ENCODE measurements at places on chromosomes 7 and 10.

DNA sequence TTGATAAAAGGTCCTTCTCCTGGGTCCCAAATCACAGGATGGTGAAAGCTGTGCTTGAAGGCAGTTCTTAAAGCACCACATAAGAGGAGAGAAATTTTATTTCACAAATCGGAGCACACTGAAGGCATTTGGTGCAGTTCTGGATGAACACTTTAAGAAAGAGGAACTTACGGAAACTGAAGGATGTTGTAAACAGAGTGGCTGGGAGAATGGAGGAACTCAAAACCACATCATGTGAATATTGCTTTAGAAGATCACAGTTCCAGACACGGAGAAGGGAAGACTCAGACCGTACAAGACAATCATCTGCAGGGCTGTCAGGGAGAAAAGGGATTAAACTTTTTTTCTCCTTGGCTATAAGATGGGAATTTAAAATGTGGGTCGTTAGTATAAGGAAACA lies 9.0 kb upstream of the GPR141 start:
- H3K4me3 ChIP-seq: no peak overlapping the region
- no peaks in the 10 kb centered on the region for H3K36me3 ChIP-seq
- peaks cover 6% of the 10 kb centered on the region for H3K4me1 ChIP-seq
- H3K27ac ChIP-seq: no peak overlapping the region
- no peak for DNase-seq
- H3K27me3 ChIP-seq: no peaks in the 10 kb centered on the region

DNA sequence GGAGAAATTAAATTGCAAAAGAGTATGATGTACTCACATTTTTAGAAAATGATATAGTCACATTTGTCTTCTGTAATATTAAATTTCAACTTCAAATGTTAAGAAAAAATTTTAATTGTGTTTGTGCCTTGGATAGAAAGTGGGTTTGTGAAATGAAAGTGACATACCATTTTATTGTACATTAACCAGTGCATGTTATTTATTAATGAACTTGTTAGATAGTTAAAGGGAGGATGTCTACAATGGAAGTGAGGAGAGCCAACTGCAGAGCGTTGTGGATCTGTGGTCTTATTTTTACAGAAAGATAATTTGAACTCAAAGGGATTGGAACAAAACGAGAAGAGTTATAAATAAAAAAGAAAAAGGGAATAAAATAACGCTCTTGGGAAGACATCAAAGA lies 291.7 kb downstream of the ARL4A start:
- H3K4me3 ChIP-seq: no peak overlapping the region
- no peaks in the 10 kb centered on the region for H3K27me3 ChIP-seq
- H3K4me1 ChIP-seq: no peaks in the 10 kb centered on the region

GRCh38 chr10:11080564-11080984 lies 62.9 kb downstream of the CELF2 start:
- no peaks in the 10 kb centered on the region for H3K27me3 ChIP-seq
- no peaks in the 10 kb centered on the region for H3K4me1 ChIP-seq
- no peak for DNase-seq

DNA sequence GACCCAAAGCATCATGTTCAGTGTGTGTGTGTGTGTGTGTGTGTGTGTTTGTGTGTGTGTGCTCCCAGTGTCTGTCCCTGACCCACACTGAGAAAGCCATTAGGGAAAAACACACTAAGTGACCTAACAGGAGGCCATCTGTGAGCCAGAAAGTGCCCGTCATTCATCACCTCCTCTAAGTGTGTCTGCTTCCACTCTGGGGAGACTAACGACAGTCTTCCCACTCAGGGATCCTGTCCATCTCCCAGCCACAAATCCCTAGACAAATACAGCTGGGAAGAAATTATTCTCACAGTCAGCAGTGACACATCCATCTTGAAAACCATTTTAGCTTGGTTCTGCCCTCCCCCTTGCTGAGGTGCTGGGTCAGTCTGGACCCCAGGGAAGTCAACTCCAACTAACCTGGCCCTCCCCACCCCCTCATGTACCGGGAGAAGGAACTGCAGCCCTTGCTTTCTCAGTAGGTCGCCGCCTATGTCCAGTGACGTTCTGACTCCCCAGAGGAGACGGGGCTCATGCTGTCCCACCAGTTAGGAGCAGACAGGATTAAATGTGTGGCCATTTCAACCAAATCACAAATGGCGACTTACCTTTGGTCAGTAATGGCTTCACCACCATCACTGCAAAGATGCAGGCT lies 296.5 kb upstream of the ZNF32 start:
- H3K4me3 ChIP-seq: no peak overlapping the region
- H3K27me3 ChIP-seq: peaks cover 4% of the 10 kb centered on the region
- H3K4me1 ChIP-seq: peaks cover under 1% of the 10 kb centered on the region
- DNase-seq: no peak

DNA sequence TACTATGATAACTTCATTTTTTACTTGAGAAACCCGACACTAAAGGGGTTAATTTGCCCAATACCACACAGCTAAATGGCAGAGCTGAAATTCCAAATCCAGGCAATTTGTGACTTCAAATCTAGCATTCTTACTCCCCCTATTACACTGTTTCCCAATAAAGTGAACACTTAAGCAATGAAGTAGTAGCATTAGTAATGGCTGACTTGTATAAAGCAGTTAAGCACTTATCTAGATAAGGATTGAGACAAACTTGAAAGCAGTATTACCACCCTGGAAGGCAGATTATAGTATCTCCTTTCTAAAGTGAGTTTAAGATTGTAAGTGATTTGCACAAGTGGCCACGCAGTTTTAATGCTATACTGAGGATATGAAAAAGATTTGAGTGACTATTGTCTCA lies 39.3 kb downstream of the WASL start:
- H3K27me3 ChIP-seq: no peaks in the 10 kb centered on the region
- peaks cover 36% of the 10 kb centered on the region for H3K36me3 ChIP-seq
- no peak overlapping the region for H3K4me3 ChIP-seq
- no peaks in the 10 kb centered on the region for H3K4me1 ChIP-seq
- H3K27ac ChIP-seq: no peak overlapping the region
- DNase-seq: no peak

All from natural killer cell (primary cell).